Substantia nigra (tissue), 51 donors: ENCODE measurements at places on chromosomes 16 and 17.
A peak's percentile ranks its signal among the peaks of the same experiment; 100 is the strongest.

DNA sequence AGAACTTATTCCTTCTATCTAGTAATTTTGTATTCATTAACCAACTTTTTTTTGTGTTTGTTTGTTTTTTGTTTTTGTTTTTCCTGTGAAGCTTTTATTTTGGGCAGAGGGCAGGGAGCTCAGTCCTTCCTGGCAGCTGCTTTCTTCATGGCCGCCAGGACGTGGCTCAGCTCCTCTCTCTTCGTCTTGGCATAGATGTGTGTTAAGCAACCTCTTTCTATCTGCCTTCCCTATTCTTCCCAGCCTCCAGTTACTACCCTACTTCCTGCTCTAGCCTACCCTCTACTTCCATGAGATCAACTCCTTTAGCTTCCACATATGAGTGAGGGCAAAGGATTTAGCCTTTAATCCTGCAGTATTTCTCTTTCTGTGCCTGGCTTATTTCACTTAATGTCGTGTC is 8.2 kb upstream of the BRD7 start:
- no peak for DNase-seq

GRCh38 chr17:39167476-39167875 is 1.5 kb upstream of the ARL5C start:
- peak; percentile 54 for DNase-seq

DNA sequence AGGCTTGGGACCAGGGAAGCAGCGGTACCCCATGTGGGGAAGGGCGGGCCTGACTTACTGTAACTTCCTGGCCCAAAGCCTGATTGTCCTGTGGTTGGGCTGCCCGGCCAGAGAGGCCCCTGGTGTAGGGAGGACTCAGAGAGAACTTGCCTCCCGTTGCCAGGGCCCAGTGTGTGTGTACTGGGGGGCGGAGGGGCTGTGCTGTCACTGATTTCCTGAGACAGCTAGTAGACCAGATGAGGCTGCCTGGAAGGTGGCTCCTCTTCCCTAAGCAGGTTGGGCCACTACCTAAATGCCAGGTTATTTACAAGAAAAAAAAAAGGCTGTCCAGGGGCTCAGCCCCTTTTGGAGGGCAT is 16.7 kb downstream of the SOCS3 start:
- no peak for DNase-seq

DNA sequence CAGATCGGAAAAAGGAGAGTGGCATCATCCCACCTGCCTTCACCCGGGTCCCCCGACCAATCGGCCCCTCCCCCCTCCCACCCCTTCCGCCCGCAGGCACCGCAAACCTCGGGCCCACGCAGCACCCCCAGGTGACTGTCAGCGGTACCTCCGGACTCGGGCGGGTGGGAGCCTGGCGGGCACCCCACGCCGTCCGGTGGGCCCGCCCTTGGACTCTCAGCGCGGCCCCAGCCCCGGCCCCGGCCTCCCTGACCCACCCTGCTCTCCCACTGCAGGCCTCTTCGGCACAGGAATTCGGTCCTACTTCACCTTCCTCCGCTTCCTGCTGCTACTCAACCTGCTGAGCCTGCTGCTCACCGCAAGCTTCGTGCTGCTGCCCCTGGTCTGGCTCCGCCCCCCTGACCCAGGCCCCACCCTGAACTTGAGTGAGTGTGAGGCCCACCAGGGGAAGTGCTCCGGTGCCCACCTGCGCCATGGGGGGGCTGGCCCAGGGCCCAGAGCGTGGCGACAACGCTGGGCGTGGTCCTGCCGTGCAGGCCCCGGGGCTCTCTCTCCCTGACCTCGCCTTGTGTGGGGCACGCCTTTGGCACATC is 1.6 kb downstream of the TMC8 start:
- DNase-seq: no peak

GRCh38 chr16:29156511-29156910 is 171.7 kb downstream of the LAT start:
- no peak for DNase-seq

DNA sequence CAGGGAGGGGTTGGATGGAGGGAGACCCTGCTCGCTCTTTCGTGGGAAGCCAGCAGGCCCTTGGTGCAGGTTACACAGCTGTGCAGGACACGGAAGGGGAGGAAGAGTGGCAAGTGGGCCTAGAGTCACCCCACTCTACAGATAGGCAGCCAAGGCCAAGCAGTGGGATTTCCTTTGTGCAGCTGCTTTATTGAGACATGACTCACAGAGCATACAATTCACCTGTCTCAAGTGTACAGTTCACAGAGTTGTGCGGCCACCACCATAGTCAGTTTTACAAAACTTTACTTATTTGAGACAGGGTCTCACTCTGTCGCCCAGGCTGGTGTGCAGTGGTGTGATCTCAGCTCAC is 91.2 kb upstream of the CIBAR2 start:
- DNase-seq: no peak

DNA sequence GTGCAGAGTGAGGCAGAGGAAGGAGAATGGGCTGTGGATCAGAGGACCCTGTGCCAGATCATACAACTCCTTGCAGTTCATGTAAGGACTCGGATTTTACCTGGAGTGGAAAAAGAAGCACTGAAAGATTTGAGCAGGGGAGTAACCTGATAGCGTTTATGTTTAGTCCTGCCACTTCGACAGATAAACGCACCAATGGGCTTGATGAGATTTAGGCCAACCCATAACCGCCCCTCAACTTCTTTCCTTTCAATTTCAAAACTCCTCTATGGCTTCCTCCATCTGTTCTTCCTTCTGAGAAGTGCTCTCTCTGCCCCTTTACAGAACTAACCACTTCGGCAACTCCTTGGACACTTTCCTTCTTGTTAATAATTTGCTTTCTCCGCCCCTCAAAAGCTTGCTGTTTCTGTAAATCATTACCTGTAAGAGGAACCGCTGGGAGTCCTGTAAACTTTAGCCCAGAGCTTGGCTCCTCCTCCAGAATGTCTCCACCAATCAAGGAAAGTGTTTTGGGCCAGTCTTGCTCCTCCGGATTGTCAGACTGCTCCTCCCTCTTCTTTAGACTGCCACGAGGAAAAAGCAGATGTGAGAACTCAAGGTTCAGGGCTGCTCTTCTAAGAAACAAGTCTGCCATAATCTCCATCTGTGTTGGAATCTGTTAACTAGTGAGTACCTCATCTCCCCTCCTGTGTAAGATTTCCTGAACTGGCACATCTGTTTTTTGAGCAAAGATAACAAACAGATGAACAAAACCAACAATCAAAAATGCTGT is at the start of gene ACSM3:
Gene ACSM3, plus strand, starts transcription at position 554 of the 772 bp plus-strand sequence. CDS start 6,021 bp downstream, outside the sequence.
- DNase-seq: peak; percentile 5

DNA sequence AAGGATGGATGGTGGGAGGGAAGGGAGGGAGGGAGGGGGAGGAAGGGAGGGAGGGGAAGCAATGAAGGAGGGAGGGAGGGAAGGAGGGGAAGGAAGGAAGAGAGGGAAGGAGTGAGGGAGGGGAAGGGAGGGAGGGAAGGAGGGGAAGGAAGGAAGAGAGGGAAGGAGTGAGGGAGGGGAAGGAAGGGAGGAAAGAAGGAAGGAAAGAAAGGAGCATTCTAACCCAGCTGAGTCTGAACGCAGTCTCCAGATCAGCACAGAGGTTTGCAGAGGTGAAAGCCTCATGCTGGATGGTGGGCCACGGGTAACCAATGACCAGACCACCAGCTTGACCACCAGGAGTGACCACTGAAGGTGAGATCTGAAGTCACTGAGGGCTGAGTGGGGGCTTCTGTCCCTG is 18.6 kb downstream of the CCL17 start:
- no peak for DNase-seq

- no peak for DNase-seq
Observed at GRCh38 chr17:16273499-16273898, 56.5 kb downstream of the PIGL start.

DNA sequence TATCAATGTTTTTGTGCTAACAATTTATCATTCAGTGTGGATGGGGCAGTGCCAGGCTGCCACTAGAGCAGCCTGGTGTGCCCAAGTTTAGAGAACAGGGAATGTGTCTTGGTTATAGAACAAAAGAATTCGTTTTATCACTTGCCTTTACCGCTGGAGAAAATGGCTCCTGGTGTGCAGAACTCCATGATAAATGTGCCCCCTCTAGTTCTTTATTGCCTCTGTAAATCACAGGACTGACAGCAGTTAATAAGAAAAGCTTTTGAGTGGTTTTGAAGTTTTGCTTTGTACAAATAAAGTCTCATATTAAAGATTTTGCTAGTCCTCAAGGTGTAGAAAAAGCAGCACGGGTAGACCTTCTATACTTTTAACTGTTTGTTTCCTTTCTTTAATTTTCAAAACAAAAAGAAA is 28.2 kb upstream of the PSMD7 start:
- no peak for DNase-seq

- no peak for DNase-seq
Observed at GRCh38 chr16:75502916-75503605, 7.8 kb upstream of the CHST6 start.

DNA sequence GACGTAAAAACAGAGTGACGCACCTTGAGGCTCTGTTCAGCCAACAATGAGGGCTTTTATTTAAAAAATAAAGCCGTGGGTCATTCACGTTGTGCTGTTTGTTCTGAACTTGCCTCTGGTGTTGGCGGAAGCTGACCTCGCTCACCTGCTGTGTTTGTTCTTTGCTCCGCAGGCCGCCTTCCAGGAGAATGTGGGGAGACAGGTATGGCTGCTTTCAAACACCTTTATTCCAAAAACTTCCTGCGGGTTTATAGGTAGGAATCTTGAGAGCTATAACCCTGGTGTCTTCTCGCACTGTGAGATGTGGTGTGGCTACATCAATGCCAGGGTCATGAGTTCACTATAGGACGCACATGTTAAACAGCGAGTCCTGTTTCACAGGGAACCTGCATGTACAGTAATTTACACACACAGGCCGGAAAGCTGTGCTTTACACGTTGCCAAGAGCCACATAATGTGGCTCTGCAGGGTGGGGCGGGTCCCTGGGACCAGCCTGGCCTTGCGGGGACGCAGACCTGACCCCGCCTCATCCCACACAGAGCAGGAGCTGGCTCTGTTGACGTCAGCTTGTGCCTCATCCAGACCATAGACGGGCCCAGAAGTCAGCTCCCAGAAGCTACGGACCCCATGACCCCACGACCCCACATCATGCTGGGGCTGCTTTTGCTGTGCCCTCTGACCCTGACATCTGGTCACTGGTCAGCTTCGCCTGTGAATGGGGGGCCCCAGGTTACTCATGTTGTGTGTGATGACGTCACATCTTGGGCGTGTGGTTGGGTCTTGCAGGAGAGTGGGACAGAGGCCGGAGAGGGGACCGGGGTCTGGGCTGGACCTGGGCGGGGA is 49.9 kb upstream of the ZNF750 start:
- DNase-seq: no peak

- DNase-seq: no peak
Observed at GRCh38 chr17:58932956-58933355, 173.7 kb downstream of the TRIM37 start.

- DNase-seq: peak; percentile 0
Observed at GRCh38 chr16:21101631-21102420, 48.8 kb downstream of the DNAH3 start.

DNA sequence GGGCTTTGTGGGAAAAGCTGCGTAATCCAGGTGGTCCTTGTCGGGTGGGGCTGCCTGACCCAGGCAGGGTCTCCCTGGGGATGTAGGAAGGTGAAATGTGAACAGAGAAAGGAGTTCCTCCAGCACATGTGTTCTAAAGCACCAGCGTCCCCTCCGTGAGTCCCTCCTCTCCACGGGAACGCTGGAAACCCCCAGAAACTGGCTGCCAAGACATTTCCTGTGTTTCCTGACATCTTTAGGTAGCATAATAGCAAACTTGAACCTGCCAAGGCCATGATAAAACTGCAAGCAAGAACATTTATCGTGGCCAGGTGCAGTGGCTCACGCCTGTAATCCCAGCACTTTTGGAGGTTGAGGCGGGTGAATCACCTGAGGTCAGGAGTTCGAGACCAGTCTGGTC is 12.6 kb upstream of the PYDC1 start:
- DNase-seq: no peak

DNA sequence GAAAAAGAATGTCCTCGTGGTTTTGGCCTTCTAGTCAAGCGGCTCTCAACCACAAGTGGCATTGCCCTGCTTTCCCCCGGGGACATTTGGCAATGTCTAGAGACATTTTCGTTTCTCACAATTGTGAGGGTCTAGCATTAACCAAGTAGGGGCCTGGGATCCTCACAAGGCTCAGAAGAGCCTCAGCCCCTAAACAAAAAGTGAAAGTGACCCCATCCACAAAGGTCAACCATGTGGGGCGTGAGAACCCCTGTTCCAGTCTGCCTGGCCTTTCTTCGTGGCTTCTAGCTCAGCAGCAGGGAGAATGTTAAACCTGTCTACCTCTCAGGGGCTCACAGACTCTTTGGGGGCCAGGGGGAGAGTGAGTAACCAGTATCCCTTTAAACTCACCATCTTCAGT is 4.8 kb upstream of the RPL38 start:
- DNase-seq: no peak

DNA sequence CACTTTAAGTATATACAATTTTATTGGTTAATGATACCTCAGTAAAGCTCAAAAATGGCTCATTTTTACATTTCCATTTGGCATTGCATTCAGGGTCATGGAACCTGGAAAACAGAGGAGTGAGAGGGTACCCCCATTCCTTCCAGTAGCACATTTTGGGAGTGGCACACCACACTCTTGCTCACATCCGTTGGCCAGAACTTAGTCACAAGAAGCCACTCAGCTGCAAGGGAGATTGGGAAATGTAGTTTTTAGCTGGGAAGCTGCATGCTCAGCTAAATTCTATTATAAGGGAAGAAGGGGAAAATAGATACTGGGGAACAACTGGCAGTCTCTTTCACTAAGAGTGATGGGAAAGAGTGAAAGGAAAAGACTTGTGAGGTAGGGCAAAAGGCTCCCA is 102.5 kb upstream of the TMEM97 start:
- no peak for DNase-seq
